Cerebellum (tissue), 4 donors: ENCODE measurements at places on chromosomes 1 and 21. TPM values are rescaled to one million over a fixed set of nuclear protein-coding genes. Genes with fewer than 3 reads are reported as not detected.

Gene PLK3
- total RNA-seq = 14.3 TPM

Gene SEC16B
- total RNA-seq = 2.4 TPM

Gene AKNAD1
- 1.3 TPM for total RNA-seq

Gene GLIS1
- 0.27 TPM for total RNA-seq

Gene ORC1
- 3.1 TPM for total RNA-seq

Gene ANKRD35
- total RNA-seq = 0.73 TPM

Gene TEKT2
- total RNA-seq = 6.3 TPM

Gene PPP1R12B
- 56.8 TPM for total RNA-seq

Gene SON
- 208 TPM for total RNA-seq

Gene FCGR1A
- total RNA-seq = 8.0 TPM

Gene S100A8
- total RNA-seq = 2.9 TPM

Gene BTF3L4
- 90.6 TPM for total RNA-seq

Gene MASP2
- 0.18 TPM for total RNA-seq
